HT-29 (cell line): ENCODE measurements at places on chromosomes 2 and 18. TPM values are rescaled to one million over a fixed set of nuclear protein-coding genes. Genes with fewer than 3 reads are reported as not detected.

DNA sequence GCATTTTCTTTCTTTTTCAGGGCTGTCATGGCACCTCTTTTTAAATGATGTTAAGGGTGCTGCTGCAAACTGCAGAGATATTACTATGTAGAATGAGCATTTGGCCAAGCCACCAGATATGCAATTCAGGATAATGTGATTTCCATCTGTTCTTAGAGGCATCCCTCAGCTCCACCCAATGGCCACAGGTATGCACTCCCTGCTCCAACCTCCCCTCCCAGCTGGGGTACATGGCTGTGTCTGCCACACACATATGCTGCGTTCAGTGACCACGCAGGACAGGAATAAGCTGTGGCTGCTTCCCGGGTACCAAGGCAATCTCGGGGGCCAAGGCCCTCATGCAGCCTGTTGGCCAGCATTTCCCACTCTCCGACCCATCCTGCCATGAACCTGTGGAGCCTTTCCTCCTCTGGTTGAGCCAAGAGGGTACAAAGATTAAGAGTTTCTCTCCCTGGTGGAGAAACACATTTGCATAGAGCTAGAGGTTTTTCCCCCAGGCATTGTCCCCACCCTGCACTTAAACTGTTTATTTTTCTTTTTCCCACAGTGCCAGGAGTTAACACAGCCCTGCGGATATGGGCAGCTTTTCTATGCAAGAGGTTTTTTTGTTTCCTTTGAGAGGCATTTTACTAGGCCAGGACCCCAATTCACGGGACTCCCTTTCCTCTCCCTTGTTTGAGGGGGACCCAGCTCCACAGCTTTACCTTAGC is 147.0 kb downstream of the GCA start:
- no peak for DNase-seq

DNA sequence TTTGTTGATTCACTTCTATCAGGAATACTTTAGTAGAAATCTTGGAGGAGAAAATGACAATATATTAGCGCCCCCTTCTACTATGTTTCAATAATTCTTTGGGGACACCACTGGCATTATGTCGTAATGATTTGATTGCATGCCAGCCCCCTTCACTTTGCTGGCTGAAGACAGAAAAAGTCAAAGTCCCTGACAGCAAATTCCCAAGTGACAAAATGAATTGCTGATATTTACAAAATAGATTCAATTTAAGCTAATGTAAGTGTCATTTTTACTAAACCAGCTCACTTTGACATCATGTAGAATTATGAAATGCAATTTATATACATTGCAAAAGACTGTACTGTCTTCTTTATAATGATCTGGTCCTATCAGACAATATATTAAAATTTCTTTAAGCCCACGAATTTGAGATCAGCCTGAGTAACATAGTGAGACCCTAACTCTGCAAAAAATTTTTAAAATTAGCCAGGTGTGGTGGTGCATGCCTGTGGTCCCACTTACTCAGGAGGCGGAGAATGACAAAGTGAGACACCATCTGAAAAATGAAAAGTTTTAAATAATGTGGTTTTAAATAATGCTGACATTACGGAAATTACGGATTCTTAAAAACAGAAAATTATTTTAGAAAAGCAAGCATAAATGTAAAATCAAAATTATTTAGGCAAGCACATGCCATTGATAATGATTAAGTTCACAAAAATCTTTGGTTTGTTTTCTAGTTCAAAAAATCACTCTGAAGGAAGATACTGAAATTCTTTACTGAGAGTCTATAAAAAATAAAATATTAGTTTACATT is 520.1 kb upstream of the PKDCC start:
- DNase-seq, result no peak

- no peak for DNase-seq
These were observed 3.7 kb upstream of the ACKR3 start for GRCh38 chr2:236565879-236566402.

The HNMT gene
- total RNA-seq, result 18.8 and 27.2 TPM in 2 replicates
